ENCODE measurements at places on chromosomes 1 and 21.
A peak's percentile ranks its signal among the peaks of the same experiment; 100 is the strongest.

DNA sequence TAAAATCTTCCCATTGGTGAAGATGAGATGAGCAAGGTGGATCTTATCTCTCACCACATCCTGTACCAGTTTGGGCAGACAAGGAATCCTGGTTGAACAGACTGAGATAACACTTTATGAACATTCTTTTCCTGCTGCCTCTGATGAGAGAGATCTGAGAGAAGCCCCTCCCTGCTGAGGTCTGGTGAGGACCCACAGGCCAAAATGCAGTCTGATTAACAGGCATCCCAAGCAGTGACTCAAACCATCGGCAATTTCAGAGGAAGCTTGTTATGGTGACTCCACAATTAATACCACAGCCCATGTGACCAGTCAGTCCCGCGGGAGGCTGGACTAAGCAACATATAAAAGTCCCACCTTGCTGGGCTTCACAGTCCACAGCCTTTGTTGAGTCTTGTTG lies at the start of gene PRR9:
Gene PRR9, plus strand, starts transcription at position 373 of the 400 bp plus-strand sequence. CDS start 561 bp downstream, outside the sequence.
- no peak for DNase-seq

GRCh38 chr1:35863881-35864625 lies 19.0 kb upstream of the AGO1 start:
- no peak for DNase-seq

DNA sequence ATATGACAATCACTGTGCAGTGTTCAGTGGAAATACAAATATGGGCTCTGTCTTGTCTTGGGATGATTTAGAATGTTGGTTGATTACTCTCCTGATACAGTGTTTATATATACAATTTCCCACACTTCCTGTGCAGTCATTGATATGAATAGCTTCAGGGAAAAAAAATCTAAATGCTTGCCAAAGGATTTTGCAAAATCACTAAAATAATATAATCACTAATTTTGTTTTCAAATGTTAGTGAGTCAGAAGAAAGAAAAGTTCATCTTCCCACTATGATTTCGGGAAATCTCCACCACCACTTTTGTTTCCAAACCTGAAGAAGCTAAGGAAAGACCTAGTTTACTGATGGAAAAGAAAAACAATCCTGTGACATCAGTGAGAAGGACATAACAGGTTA lies 32.1 kb upstream of the CHRM3 start:
- no peak for DNase-seq

- no peak for DNase-seq
Measured at GRCh38 chr1:172163498-172164215, 256.8 kb upstream of the C1orf105 start.

DNA sequence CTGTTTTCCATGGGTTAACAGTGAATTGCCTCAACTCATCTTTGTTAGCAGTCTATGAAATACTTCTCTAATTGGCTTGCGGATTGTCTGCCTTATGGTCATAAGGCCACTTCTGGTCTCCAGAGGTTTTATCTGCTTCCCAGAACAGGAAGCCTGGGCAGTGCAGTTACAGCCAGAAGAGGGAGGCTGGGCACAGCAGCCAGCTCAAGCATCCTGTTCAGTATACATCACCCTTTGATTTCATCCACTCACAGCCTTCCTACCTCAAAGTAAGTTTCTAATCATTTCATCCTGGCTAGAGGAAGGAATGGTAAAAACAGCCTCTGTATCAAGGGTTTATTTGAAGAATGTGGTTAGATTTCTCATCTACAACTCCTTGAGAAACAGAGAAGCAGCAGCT lies 311.5 kb upstream of the DEPDC1 start:
- DNase-seq: no peak

DNA sequence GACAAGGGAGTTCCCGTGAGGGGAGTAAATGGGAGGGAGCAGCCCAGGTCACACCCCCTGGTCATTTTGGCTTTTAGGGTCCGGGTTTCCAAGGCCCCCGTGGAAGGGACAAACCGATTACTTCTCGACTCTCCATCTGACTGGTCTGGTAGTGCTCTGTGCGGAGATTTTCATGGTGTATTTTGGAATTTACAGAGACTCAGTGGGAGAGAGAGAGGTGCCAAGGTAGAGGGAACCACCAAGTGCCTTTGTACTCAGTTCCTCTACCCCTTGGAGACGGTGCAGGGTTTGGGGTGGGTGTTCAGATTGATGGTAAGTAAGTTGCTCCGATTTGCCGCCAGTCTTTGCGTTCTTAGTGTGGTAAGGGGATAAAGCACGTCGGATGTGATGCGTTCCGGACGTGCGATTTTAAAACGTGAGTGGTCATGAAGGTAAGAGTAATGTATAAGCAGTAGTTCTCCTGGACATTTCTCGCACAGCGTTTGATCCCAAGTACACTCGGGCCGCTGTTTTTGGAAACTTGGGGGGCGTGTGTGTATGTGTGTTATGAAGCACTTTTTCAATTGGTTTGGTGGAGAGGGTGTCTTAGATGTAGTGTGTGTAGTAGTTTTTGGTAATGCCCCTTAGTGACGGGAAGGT lies 682 bp downstream of the SUCO start:
- DNase-seq: peak; percentile 9

DNA sequence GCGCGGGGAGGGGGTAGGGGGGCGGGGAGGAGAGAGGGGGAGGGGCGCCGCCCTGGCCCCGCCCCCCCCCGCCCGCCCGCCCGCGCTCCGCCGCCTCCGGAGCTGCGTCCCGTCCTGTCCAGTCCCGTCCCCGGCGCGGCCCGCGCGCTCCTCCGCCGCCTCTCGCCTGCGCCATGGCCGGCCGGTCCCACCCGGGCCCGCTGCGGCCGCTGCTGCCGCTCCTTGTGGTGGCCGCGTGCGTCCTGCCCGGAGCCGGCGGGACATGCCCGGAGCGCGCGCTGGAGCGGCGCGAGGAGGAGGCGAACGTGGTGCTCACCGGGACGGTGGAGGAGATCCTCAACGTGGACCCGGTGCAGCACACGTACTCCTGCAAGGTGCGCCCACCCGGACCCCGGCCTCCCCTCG lies at the start of gene AGRN:
Gene AGRN, plus strand, starts transcription at position 121 of the 405 bp plus-strand sequence. Its CDS starts 53 bp downstream, at position 174.
- DNase-seq: no peak

DNA sequence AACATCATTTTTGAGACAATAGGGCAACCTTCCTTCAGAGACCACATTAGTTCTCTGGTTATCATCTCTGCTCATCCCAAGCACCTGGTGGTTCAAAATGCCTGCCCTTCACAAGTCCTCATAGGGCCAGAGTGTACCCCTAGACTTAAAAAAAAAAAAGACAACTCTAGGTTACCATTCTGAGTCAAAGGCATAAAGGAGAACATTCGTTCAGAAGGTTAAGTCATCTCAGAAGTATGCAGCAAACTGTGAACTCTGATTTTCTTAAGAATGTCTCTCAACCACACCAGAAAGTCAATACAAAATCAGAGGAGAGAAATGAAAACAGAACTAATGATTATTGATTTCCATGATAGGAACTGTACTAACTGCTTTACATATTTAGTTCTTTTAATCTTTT lies 9.2 kb upstream of the BEND5 start:
- DNase-seq: no peak

DNA sequence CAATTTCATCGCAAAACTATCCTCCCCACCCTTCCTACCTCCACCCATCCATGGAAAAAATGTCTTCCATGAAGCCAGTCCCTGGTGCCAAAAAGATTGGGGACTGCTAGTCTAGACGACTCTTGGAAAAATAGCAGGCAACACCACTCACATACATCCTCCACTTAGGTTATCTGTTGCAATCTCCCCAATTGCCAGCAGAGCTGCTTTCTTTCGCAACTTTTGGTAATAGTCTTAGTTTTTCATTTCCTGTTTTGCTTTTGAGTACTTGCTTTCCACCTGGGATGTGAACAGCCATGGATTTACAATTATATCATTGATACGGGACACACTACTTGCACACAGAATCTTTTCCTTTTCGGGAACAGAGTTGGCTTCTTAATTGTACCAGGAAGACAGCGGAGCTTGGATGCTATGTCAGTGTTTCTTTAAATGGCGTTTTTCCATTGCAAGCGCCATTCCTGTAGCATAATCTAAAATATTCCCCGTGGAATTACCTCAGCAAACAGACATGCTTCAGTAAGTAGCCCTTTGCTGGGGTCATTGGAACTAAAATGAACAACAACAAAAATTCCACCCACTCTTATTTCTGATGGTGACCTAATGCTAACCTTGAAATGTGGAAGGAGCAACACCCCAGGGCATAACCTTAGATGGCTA lies 183.3 kb upstream of the ADGRL2 start:
- no peak for DNase-seq

DNA sequence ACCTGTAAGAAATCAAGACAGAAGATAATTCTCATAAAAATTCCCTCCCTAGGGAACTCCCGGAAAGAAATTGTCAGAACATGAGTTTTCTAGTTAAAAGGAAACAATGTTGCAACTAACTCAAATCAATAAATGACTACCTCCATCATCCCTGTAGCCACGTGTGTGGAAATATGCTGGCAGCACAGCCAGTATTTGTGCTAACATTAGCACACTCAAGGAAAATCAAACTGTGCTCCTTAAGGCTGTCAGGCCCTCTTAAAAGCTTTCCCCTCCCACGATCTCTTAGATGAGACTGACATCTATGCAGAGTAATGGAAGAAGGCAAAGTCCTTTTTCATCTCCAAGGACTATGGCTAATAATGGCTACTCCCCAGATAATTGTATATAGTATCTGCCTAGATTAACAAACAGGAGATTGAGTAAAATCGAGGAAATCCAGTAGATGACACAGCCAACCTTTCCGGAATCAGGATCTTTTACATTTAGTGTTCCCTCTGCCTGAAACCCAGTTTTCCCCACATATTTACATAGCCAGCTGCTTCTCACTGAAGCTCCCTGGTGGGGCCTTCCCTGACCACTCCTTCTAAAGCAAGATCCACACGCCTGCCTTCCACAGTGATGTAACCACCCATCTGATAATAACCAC lies 50.9 kb upstream of the NR5A2 start:
- no peak for DNase-seq

All from stimulated activated CD8-positive, alpha-beta memory T cell treated with anti-CD3 and anti-CD28 coated beads, Interleukin-4, amount 100 ng/mL, for 4 hours (primary cell).